ENCODE measurements at places on chromosomes 1 and 21. TPM values are rescaled to one million over a fixed set of nuclear protein-coding genes. Genes with fewer than 3 reads are reported as not detected.

GRCh38 chr1:244952940-244953339 lies 88.6 kb upstream of the HNRNPU start:
- no peaks in the 10 kb centered on the region for H3K4me1 ChIP-seq
- no peak overlapping the region for H3K4me3 ChIP-seq
- H3K27me3 ChIP-seq: peaks cover 7% of the 10 kb centered on the region
- H3K27ac ChIP-seq: no peak overlapping the region
- DNase-seq: no peak

DNA sequence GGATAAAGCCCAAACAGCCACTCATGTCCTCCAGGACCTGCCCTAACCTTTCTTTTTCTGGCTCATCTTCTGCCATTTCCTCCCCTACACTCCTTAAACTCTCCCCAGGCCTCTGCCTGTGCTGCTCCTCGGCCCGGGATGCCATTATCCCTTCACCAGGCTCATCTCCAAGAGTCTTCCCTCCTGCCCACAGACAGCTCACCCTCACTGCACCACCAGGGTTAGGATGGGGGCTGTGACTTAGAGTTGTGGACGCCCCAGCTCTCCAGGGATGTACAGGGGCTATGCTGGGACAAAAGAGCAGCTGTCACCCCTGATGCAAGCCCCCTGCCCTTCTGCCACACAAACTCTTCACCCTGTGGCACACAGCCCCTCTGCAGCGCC lies 32.0 kb downstream of the TTC39A start:
- H3K27ac ChIP-seq: no peak overlapping the region
- no peak overlapping the region for H3K4me3 ChIP-seq
- no peaks in the 10 kb centered on the region for H3K36me3 ChIP-seq
- no peak for DNase-seq
- peaks cover 19% of the 10 kb centered on the region for H3K4me1 ChIP-seq

GRCh38 chr1:48710915-48711314 lies 65.8 kb downstream of the BEND5 start:
- DNase-seq: no peak
- peaks cover 9% of the 10 kb centered on the region for H3K36me3 ChIP-seq
- no peak overlapping the region for H3K4me3 ChIP-seq
- H3K27ac ChIP-seq: no peak overlapping the region
- H3K27me3 ChIP-seq: no peaks in the 10 kb centered on the region

DNA sequence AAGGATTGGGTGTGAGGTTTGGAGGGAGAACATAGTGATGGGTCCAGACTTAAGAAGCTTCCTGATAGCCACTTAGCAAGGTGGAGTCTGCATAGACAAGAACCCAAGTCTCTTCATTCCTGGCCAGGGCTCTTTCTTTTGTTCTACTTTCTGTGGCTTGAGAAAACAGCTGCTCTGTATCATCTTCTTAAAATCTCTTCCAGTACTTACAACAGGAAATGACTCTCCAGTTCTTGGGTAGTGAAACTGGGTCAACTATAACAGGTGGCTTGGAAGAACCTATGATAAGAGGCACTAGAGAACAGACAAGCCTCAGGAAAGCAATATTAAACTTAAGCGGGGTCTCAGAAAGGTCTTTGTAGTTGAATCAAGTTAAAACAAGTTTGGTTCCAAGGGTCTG lies 148.1 kb upstream of the USP24 start:
- DNase-seq: no peak
- H3K27me3 ChIP-seq: peaks cover 17% of the 10 kb centered on the region
- H3K4me3 ChIP-seq: no peak overlapping the region
- H3K27ac ChIP-seq: no peak overlapping the region
- peaks cover 15% of the 10 kb centered on the region for H3K4me1 ChIP-seq

DNA sequence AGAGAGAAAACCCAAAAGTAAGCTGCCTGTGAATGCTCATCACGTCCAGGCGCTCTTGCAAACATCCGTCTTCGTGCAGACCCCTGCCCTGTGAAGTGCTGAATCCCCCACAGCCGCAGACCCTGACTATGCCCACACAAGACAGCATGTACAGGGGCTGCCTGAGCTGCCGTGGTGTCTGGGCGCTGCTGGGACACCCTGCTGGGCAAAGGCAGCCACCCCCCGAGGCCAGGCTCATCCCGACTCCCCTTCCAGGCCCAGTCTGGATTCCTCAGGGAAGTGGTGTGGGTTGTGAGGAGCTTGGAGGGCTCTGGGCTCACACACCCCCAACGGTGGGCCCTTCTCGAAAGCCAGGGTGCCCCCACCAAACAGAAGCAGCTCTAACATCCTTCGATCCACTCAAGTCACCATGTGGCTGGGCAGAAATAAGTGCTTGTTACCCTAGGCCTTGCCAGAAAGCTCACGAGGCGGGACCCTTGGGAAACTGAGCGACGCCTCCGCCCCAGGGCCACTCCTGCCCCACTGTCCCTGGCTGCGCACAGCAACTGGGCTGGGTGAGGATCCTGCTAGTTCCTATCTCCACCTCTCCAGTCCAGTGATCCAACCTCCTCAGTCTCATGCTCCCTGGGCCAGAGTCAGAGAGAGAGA lies 4.8 kb upstream of the WNT9A start:
- H3K27ac ChIP-seq: no peak overlapping the region
- H3K36me3 ChIP-seq: no peaks in the 10 kb centered on the region
- no peak for DNase-seq
- peaks cover 13% of the 10 kb centered on the region for H3K4me1 ChIP-seq

Gene C1QTNF12
- 0.52 TPM for total RNA-seq

DNA sequence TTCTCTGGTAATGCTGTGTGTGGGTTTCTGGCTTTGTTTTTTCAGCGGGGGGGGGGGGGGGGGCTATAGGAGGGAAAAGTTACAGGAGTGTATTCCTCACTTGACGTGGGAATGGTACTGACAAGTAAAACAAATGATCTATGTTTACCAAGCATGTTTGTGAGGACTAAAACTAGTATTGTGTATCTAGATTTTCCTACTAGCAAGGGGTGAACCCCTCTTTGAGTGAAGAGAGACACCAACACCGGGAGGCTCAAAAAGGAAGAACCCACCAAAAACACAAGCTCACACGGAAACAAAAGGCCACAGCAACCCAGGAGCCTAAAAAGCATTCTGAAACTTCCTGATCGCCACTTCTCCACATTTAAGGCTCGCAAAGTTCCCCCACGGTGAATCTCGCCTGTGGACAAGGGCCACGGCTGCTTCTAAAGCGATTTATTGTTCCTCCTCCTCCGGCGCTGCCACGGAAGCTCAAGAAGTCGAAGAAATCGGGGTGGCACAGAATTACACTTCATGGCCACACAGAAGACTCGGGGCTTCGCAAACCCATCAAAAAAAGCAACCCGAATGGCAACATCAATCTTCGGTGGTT lies 703 bp downstream of the PUM1 start:
- DNase-seq: no peak
- no peaks in the 10 kb centered on the region for H3K27me3 ChIP-seq
- H3K4me3 ChIP-seq: peak overlapping the region; percentile 99
- peaks cover 18% of the 10 kb centered on the region for H3K36me3 ChIP-seq
- peaks cover 16% of the 10 kb centered on the region for H3K4me1 ChIP-seq
- peak overlapping the region; percentile 100 for H3K27ac ChIP-seq

All from HFFc6 (cell line).